ENCODE measurements at places on chromosomes 16 and 17. TPM values are rescaled to one million over a fixed set of nuclear protein-coding genes. Genes with fewer than 3 reads are reported as not detected.

DNA sequence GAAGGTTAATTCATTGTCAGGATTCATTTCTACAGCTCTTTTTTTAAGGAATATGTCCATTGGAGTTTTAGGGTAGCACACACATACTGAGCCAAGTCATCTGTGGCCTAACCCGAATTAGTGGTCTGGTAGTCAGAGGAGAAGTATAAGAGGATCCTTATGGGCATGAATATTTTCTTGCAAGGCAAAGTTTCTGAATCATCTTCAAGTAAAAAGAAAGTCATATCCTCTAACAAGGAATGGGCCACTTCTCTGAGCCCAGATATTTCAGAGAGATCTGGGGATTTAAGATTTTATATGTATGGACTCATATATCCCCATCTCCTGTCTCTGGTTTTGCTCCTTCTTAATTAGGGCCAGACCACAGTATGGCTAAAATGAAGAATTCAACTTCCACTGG, 99.2 kb upstream of the CDH8 start:
- no peak for DNase-seq

DNA sequence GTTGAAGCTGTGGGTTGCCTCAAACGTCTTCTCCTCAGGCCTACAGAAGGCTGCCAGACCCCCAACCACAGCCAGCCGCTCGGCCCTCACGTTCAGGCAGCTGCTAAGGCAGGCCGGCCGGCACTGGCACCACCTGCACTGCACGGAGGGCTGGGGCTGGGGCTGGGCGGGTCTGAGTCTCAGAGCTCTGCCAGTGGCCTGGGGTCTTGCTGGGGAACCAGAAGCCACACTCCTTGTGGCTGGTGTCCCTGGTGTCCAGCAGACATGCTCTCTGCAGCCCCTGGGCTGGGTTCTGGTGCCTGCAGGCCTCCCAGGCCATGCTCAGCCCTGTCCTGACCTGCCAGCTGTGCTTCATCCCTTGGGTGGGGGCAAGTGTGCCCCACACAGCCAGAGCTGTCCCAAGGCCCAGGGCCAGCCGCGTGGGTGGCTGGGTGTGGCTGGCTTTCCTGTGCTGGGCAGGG, 42.0 kb downstream of the BAHCC1 start:
- DNase-seq: no peak

- no peak for DNase-seq
Measured at GRCh38 chr16:57277586-57277985, 6.9 kb downstream of the PLLP start.

The FOXL1 gene
- 0.30 TPM for total RNA-seq

The MFAP4 gene
- 126 TPM for total RNA-seq

DNA sequence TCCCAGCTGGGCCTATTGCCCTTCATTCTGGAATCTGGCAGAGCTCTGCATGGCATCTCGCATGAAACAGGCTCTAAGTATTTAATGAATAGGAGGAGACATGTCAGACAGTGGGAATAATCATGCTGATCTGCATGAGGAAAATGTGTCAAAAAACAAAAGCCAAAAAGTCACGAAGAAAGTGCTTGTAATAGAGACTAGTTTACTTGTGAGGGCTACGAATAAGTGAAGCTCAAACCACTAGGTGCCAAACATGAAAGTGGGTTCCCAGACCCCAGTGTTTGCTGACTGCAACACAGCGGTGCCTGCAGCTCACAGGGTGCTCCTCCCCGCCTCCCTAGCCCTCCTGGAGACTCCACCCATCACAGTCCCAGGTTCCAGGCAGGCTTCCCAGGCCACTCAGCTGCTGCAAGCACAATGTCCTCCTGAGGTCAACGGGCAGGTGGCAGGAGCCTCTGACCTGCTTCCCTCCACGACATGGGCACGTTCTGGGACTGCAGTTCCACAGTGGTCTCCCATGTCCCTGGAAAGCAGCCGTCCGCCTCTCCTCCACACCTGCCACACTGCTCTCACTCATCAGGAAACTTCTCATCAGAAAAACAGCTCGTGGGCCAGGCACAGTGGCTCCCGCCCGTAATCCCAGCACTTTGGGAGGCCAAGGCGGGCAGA, 96.5 kb downstream of the ANKRD11 start:
- DNase-seq: no peak

DNA sequence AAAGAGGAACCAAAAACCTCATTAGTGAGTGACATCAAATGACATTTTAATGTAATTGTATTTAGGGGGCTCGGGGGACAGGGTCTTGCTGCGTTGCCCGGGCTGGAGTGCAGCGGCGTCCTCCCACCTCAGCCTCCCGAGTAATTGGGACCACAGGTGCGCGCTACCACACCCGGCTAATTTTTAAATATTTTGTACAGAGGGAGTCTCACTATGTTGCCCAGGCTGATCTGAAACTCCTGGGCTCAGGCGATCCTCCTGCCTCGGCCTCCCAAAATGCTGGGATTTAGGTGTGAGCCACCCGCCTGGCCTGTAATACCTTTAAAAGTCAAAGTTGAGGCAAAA, 581 bp downstream of the SNRNP25 start:
- DNase-seq: no peak

The LDHD gene
- total RNA-seq: 7.5 TPM

GRCh38 chr16:73171901-73172240, 123.9 kb upstream of the ZFHX3 start:
- no peak for DNase-seq

DNA sequence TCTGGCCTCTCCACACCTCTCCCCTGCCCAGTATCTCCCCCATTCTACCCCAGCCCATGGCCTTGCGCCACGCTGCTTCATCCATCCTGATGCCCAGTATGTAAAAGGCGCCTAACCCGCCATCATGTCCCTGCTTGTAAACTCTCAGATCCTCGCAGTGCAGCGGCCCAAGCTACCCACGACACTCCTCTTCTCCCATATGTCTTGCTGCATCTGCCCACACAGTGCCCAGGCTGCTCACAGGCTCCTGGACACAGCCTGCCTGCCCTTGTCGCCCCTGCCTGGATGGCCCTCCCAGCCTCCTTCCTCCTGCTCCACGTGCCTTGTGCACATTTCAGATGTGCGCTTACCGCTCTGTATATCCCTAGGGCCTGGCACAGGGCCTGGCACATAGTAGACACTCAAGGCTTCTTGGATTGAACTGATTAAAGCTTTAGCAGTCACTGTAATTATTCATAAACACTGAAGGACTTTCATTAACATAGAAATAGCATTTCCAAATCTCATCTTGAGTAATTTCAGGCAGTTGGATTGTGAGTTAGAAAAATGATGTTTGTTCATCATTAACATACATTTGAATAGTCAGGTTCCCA, 129.1 kb downstream of the CLEC16A start:
- DNase-seq: no peak

DNA sequence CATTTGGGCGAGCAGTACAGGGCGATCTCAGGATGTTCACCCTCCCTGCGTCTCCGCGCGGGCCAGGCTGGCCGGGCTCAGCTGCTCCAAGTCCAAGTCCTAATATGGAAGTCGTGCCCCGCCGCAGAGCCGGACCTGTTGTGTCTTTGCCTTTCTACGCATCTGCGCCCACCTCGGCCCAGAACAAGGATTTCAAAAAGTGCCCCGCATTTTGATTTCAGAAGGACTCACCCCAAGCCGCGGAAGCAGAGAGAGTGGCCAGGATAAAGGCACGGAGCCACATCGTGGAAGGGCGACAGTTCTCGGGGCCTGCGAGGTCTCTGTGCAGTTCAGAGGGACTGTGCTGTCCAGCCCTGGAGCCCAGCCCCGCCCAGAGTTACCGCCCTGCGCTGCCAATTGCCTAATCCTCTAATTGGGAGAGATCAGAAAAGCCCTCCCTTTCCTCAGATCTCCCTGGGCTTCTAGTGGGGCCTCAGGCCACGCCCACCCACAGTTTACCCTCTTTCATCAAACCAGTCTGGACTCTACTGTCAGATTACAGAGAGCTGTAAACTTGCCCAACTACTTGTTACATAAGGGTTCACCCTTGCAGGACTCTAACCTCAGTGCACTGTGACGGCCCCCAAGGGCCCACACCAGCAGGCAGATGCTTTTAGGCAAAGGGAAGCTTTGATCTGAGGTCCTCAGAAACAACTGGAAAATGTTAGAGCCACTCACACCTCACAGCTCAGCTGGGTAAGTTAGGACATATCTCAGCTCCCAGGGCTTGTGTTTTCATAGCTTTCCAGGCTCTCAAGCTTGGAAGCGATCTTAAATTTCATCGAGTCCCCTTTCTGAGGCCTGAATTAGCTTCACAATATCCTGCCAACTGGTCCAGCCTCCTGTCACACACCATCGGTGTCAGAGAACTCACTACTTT, at the start of gene CES1:
TSS of gene CES1 (minus strand) at position 324 of the 919 bp plus-strand sequence. CDS start at position 283, 41 bp downstream.
- no peak for DNase-seq

GRCh38 chr16:50559804-50560514, 11.8 kb downstream of the NKD1 start:
- no peak for DNase-seq

The FLYWCH2 gene
- total RNA-seq: 17.4 TPM

- no peak for DNase-seq
Measured at GRCh38 chr16:87850009-87851006, 19.0 kb downstream of the SLC7A5 start.

GRCh38 chr16:51453251-51453650, 302.2 kb upstream of the SALL1 start:
- no peak for DNase-seq

GRCh38 chr16:8801701-8802100, 4.1 kb downstream of the PMM2 start:
- no peak for DNase-seq

DNA sequence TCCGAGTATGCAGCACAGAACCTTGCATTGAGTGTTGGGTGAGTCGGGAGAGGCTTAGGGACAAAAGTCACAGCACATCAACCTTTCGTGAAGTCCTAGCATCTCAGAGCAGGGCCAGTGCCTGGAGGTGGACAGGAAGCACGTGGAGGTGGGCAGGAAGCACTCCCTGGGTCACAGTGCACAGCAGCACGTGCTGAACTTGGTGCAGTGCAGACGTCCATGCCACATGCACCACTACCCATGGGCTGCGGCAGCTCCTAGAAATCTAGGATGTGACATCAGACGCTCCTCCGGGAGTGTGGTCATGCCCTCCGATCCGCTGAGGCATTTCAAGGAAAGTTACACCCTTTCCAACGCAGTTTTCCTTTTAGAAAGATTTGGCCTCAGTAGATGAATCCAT, 83.4 kb upstream of the CHMP6 start:
- no peak for DNase-seq

GRCh38 chr17:32483451-32484019, 3.3 kb upstream of the CDK5R1 start:
- peak; percentile 87 for DNase-seq

DNA sequence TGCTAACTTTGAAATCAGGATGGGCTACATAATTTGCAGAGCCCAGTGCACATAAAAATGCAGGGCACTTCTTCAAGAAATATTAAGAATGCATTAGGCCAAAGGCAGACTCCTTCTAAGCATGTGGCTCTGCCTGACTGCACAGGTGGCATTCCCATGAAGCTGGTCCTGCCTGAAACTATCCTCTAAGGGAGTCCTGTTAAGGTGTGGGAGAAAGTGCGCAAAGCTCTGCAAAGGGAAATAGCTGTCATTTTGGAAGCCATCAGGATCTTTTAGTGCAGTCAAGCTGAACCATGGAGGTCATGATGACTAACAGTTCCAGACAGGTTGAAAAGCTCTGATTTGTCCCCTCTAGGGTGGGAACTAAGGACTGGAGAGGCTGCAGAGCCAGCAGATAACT, 41.9 kb upstream of the CRHR1 start:
- DNase-seq: no peak

GRCh38 chr17:66228887-66229782, at the start of gene APOH:
TSS of gene APOH (minus strand) at chr17:66229415. CDS start at chr17:66229379, 36 bp downstream.
- DNase-seq: no peak

The OR1F1 gene
- total RNA-seq: not detected

DNA sequence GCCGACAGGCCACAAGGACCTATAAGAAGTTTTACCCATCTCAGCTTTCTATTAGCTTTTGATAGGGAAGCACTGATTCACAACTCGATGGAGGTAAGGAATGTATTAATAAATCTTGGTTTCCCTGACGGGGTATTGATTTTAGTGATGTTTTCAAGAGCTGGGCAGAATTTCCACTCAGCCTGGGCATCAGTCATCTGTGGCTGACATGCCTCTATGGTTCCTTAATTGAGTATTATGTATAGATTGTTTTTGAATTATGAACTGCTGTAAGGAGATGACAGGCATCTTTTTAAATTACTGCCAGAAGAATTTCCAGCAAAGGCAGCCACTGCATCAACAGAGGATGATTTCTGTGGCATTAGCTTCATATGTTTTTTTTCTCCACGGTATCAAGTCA, 128.6 kb downstream of the CPPED1 start:
- DNase-seq: no peak

The DNAH3 gene
- total RNA-seq: 0.10 TPM

DNA sequence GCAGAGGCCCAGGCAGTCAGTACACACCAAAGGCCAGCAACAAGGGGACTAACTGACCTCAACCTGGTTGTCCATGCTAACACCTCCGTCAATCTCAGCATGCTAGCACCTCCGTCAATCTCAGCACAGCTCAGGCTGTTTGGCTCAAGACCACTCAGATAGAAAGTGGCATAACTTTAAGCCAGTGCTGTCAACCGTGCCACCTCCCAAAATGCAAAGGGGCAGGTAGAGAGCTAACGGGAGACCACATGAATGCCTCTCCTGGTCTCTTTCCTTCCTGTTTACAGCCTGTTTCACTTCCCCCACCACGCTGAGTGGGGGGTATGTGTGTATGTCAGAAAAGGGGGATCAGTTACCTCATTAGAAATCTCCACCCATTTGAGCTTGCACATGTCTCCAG, 3.3 kb downstream of the UBTF start:
- DNase-seq: no peak

GRCh38 chr17:29378500-29378899, 11.7 kb upstream of the TAOK1 start:
- DNase-seq: no peak

DNA sequence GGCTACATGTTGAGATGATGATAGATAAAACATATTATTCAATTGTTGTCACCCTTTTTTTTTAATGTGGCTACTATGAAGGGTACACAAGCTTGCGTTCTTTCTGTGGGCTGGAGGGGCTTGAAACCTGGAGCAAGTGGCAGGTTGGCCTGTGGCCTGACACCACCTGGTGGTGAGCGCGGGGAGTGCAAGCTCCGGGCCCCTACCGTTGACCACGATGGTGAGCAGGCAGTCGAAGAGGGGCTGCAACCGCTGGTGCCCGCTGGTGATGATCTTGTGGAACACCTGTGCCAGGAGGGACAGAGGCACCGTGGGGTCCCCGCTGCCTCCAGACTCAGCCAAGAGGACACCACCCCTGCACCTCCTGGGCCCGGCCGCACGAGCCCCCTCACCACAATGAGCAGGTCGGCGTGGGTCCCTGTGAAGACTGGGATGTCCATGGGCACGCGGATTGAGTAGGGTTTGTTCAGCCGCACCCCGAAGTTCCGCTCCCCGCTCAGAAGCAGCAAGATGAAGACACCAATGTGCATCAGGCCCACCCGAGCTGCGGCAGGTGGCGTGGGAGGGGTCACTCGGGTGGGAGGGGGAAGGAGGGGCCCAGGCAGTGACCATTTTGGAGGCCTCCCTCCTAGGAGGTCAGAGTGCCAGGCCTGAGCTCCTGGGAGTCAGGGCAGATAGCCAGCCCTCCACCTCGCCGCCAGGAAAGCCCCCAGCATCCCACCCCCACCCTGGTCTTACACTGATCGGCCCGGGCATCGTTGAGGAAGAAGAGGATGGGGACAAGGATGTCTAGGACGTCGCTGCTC, 14.4 kb downstream of the HID1 start:
- DNase-seq: no peak

All from skin of body (tissue), 3 donors.